ENCODE measurements at places on chromosomes 6 and 20.
A peak's percentile ranks its signal among the peaks of the same experiment; 100 is the strongest.

GRCh38 chr6:90168693-90169131, 127.9 kb downstream of the BACH2 start:
- no peak for DNase-seq

GRCh38 chr6:2868637-2869036, 27.0 kb upstream of the SERPINB1 start:
- no peak for DNase-seq

- DNase-seq = no peak
Measured at GRCh38 chr20:34534391-34535165, 18.4 kb downstream of the DYNLRB1 start.

DNA sequence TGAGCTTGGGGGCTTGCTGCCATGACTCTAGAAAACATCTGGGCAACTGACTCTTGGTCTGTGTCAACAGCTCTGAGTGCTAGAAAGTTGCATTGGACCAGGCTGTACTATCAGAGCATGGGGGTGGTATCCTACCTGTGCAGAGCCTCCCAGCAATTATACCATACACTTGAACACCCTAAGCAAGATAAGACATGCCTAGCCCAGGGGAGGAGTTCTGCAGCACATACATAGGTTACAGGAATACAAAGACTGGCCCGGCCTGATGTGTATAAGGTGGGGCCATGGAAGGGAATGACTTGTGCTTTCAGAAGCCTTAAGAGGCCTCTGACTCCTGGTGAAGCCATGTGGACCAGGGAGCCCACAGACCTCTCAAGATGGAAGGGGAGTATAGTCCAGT, 11.4 kb upstream of the MOCS1 start:
- DNase-seq = no peak

- no peak for DNase-seq
Measured at GRCh38 chr6:96624957-96625356, 62.0 kb downstream of the FHL5 start.

GRCh38 chr6:56232436-56232835, 14.9 kb downstream of the COL21A1 start:
- no peak for DNase-seq

DNA sequence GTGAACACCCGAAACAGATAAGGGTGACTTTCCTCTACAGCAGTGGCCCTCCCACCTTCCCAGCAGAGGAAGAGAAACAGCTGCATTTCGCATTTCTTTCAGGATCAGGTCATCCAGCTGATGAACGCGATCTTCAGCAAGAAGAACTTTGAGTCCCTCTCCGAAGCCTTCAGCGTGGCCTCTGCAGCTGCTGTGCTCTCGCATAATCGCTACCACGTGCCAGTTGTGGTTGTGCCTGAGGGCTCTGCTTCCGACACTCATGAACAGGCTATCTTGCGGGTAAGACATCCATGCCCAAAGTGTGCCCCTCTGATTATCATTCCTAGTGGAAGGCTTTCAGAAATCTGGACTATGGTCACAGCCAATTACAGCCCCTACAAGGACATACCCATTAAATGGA, 27.8 kb upstream of the MROH8 start:
- no peak for DNase-seq

- no peak for DNase-seq
Measured at GRCh38 chr6:11685481-11686093, 93.0 kb downstream of the ADTRP start.

DNA sequence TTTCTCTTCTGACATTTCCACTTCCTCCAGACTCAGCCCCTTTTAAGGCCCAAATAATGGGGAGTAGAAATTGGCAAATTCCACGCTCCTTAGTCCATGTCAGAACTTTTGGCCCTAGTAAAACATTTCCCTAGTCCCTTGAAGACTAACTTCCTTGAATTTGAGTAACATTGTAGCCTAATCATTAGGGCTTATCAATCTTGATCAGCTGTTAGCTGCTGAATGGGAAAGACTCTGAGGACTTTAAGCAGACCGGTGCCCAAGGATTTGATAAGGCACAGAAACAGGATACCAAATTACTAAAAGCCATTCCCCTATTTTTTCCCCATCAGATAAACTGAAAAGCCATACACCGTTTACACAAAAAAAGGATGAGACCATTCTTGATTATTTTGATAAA, 37.0 kb upstream of the ECI2 start:
- DNase-seq = no peak

- no peak for DNase-seq
Measured at GRCh38 chr6:166611631-166612030, 15.4 kb downstream of the RPS6KA2 start.

- peak; percentile 8 for DNase-seq
Measured at GRCh38 chr20:58880994-58881752, 28.7 kb downstream of the GNAS start.

- DNase-seq = no peak
Measured at GRCh38 chr6:8658416-8658815, 223.1 kb upstream of the SLC35B3 start.

DNA sequence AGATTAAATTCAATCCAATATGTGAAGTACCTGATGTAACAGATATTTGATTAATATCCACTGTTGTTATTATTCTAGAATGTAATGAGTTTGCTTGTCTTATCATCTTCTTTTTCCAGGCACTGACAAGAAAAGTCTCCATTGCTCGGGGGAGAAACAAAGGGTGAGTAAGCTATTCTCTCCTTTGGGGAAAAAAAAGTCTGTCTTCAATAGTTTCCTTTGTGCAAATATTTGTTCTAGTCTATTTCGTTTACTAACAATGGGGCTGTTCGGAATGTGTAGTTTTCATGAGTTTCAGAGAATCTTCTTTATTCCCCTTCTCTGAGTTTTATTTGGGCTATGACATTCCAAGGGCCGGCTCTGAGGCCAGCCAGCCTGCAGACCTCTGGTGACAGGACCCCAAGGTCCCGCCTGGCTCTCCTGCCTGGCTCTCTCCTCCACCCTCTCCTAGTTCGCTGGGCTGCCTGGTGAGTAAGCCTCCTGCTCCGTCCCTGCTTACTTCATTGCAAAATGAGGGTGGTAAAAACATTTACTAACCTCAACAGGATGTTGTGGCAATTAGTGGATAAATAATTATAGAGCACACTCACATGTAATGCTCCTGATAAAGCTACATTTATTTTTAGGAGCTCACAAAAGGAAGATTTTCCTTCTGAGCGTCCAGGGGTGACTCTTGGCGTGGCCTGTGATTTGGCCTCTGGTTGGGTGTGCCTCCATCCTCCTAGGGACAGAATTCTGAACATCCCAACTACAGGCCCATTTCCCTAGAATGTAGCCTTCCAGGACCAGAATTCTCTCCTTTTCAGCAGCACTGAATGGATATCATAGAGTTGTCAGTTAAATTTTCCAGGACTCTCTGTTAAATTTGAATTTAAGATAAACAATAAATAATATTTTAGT, 43.1 kb upstream of the SNX9 start:
- DNase-seq = no peak

GRCh38 chr6:96911171-96911570, 13.4 kb upstream of the KLHL32 start:
- no peak for DNase-seq

- no peak for DNase-seq
Measured at GRCh38 chr6:88368071-88368787, 202.1 kb upstream of the CNR1 start.

- no peak for DNase-seq
Measured at GRCh38 chr6:124683507-124683906, 278.7 kb upstream of the RNF217 start.

GRCh38 chr6:4941782-4942672, 61.8 kb downstream of the RPP40 start:
- DNase-seq = peak; percentile 18

- DNase-seq = no peak
Measured at GRCh38 chr20:33835615-33836172, 24.5 kb downstream of the CHMP4B start.

- DNase-seq = no peak
Measured at GRCh38 chr20:40943591-40943990, 85.0 kb upstream of the TOP1 start.

GRCh38 chr6:12024699-12025434, 12.8 kb downstream of the HIVEP1 start:
- no peak for DNase-seq

- no peak for DNase-seq
Measured at GRCh38 chr20:59827138-59828056, 106.0 kb downstream of the SYCP2 start.

DNA sequence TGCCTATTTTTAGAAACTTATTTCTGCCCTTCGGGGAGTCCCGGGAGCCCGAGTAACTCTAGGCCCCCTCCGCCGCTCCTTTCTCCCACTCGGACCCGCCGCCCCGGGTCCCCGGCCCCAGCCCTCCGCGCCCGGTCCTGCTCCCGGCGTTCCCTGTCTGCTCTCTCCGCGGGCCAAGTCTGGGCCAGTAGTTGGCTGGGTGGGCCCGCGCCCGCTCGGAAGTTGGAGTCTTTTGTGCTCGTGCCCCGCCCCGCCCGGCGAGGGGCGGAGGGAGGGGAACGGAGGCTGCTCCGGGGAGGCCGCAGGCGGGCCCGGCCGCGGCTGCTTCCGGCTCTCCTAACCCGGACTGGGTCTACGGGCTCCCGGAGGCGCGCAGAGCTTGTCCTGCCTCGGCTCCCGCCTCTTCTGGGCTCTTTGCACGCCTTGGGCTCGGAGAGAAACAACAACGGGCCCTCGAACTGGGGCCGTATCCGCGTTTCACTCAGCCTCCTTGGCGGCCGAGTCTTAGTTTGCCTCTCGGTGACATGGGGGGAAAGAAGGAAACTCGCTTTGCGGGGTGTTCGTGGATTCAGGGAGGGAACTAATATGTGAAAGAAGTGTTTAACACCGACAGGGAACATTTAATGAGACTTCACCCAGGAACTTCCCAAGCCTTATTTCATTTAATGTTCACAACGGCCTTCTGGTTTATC, 657 bp downstream of the RALY start:
- DNase-seq = peak; percentile 80

GRCh38 chr6:45663251-45664221, 285.8 kb upstream of the SUPT3H start:
- peak; percentile 35 for DNase-seq

GRCh38 chr6:158620963-158621693, 23.4 kb downstream of the DYNLT1 start:
- no peak for DNase-seq

GRCh38 chr6:164455835-164456234, 853.6 kb downstream of the C6orf118 start:
- DNase-seq = no peak

- no peak for DNase-seq
Measured at GRCh38 chr6:129130106-129130505, 247.2 kb downstream of the LAMA2 start.

- no peak for DNase-seq
Measured at GRCh38 chr6:134359302-134359701, 41.4 kb upstream of the SGK1 start.

DNA sequence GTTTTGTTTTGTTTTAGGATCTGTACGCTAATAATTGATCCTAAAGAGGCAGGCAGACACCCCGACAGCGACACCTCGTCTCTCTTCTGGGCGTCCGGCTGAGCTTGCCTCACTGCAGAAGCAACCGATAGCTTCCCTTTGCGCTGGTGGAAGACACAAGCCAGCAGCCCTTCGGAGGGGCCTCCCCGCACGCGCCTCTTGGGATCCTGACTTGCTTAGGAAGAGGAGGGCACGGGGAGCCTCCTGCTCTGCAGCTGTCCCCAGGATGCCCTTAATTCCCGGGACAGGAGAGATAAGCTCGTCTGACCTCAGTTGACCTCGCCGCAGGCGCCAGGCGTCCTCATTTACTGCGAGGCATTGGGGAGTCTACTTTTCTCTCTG, 94.0 kb downstream of the CD83 start:
- no peak for DNase-seq

DNA sequence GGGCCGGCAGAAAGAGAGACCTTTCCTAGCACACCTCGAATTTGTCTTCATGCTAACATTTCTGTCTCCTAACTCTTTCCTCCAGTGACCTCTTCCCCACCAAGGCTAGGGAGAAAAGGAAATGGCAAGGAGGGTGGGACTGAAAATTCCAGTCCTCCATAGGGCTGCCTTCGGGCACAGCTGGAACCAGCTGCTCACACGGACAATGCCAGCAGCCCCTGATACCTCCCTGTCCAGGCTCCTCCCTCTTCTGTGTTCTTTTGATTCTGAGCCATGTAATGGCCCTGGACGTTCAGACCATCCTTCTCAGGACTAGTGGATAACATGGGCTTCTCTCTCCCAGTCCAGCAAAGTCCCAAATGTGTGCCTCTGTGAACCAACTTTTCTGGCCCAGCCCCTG, 29.1 kb upstream of the PHACTR3 start:
- DNase-seq = no peak

DNA sequence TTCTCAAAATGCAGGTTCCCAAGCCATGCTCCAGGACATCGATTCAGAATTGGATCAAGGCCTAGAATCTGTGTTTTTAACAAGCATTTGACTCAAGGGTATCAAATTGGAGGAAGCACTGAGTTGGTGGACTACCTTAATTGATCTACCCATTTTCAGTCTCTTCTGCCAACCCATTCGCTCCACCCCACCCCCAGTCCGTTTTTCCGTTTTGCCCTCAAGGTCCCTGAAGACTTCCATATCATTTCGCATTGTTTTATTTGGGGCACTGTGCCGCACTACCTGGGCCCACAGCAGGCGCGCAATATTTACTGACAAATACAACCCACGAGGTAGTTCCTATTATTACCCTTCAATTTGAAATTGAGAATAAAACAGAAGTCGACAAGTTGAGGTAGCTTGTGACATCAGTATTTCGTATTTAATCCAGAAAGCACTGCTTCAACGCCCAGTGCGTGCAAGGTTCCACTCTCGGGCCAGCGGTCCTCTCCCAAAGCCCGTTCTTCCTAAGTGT, 557 bp upstream of the DHX35 start:
- peak; percentile 28 for DNase-seq

DNA sequence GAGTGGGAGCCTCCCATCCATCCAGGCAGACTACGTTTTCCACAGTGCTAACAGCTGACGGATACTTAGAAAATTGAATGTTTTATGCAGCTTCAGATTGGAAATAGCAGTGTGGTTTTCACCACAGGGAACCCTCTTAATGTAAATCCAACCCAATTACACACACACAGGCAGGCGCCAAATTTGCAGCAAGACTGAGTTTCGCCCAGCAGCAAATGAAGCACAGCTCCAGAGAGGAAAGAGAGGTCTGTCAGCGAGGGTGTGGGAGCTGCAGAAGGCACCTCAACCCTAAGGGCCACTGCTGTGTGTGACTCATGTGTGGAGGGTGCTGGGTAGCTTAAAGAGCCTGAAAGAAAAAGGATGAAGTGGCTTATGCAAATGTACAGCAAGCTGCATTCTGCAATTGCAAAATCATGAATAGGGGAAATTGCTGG, 365.7 kb downstream of the MAFB start:
- DNase-seq = peak; percentile 3

DNA sequence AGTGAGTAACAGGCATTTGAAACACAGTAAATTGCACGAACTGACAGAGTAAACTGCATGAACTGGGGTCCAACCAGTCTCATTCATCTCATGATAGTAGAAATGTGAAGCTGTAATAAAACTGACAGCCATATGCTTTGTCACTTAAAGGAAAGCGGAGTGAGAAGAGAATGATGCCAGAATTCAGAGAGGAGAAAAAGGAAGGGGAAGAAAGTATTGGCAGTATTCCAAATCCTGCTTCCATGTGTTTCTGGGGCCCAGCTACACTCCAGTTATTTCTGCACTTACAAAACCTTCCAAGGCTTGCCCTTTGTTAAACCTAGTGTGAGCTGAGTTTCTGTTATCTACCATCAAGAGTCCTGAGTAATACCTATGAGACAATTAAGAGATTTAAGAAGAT, 17.2 kb downstream of the SNX14 start:
- no peak for DNase-seq

- DNase-seq = no peak
Measured at GRCh38 chr6:53735896-53736295, 58.9 kb upstream of the LRRC1 start.

GRCh38 chr6:168530653-168531071, 89.7 kb downstream of the SMOC2 start:
- DNase-seq = no peak

All from CD4-positive, alpha-beta T cell treated with Interleukin-10 for 1 hour (primary cell).